ENCODE measurements at places on chromosomes 6 and 20.

GRCh38 chr6:129317931-129318820 is 391.8 kb downstream of the ARHGAP18 start:
- DNase-seq, result no peak

- DNase-seq, result no peak
Measured at GRCh38 chr20:20665606-20666332, 46.7 kb downstream of the RALGAPA2 start.

DNA sequence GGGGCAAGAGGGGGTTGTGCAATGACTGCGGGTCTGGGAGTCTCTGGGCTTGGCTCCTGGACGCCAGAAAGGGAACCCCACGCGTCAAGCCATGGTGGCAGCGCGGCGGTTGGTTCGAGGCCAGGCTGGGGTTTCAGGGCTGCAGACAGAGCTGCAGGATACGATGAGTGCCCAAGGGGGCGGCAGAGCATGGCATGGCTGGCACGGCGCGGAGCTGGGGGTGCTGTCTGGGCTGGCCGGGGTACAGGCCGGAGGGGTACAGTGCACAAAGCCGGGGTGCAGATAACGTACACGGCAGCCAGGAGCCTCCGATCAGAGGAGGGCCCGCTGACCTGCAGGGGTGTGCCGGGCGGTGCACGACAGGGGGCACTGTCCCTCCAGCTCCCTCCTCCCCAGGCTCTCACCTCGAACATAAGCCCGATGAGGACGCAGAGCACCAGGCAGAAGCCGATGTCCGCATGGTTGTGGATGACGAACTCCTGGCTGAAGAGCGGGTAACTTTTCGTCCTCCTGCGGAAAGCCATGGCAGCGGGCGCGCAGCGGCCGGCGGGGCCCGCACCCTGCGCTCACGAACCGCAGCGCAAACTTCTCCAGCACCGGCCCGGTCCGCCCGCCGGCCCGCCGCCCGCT is 353 bp downstream of the TRAM2 start:
- DNase-seq, result peak; percentile 84

- no peak for DNase-seq
Measured at GRCh38 chr20:31637660-31638059, at the start of gene COX4I2. COX4I2 (plus strand) TSS chr20:31637912; CDS start chr20:31639018, 1,106 bp downstream.

DNA sequence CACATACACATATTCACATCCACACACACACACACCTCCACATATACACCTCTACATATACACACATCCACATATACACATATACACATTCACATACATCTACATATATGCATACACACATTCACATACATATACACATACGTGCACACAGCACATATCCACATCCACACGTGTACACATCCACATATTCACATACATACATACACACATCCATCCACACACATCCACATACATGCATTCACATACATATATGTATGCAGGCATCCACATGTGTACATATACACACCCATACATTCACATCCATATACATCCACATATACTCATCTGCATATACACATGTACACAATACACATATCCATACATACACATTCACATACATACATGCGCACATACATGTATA is 25.6 kb upstream of the NKX2-2 start:
- DNase-seq, result no peak

GRCh38 chr6:48834706-48835105 is 628.3 kb downstream of the MMUT start:
- no peak for DNase-seq

GRCh38 chr6:134309983-134310605 is 7.8 kb downstream of the SGK1 start:
- DNase-seq, result no peak

- no peak for DNase-seq
Measured at GRCh38 chr20:14307956-14308355, 29.5 kb downstream of the FLRT3 start.

GRCh38 chr6:74069089-74069581 is 373.1 kb downstream of the CD109 start:
- DNase-seq, result no peak

DNA sequence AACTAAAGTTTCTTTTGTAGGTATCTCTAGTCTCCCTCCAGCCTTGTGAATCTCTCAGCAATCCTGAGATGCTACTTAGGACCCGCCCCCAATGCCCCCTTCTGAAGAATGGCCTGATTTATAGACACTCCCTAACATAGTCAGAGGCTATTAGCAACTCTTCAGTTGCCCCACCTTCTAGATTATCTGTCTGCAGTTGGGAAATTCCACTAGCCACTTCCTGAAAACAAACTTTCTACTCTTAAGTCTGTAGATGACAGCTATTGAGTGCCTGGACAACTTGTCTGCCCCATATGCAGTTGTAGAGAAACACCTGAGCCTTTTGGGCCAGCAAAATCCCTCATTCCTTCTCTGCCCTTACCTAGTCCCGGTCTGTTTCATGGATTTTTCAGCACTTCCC is 188.2 kb upstream of the PREP start:
- DNase-seq, result no peak

GRCh38 chr20:62980380-62980960 is 26.3 kb downstream of the BHLHE23 start:
- no peak for DNase-seq

- DNase-seq, result no peak
Measured at GRCh38 chr6:119108076-119108475, 29.6 kb upstream of the FAM184A start.

DNA sequence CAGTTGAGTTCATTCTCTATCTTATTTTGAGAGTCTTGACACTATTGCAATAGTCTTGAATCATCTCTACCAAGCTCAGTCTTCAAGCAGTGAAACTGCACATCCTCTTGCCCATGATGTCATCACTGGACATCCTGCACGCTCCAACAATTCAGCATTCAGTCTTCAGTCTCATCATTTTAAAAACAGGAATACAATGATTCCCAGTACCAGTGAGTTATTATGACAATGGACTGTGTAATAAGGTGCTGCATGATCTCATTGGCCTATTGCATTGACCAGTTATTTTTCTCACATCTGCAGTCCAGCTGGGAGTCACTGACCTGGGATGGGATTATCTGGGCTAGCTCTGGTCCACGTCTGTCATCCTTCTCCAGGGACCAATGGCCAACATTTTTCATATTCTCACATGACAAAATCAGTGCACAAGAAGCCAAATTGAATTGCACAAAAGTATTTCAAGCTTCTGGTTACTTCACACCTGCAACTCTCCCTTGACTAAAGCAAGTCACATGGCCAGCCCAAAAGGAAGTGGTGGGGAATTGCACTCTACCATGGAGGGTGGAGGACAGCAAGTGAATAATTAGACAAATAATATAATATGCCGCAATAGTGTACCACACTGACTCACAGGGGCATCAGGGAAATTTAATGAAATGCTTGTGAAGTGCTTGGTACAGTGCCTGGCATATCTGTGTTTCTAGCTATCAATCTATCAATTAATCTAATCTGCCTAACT is 6.4 kb upstream of the CST2 start:
- no peak for DNase-seq

DNA sequence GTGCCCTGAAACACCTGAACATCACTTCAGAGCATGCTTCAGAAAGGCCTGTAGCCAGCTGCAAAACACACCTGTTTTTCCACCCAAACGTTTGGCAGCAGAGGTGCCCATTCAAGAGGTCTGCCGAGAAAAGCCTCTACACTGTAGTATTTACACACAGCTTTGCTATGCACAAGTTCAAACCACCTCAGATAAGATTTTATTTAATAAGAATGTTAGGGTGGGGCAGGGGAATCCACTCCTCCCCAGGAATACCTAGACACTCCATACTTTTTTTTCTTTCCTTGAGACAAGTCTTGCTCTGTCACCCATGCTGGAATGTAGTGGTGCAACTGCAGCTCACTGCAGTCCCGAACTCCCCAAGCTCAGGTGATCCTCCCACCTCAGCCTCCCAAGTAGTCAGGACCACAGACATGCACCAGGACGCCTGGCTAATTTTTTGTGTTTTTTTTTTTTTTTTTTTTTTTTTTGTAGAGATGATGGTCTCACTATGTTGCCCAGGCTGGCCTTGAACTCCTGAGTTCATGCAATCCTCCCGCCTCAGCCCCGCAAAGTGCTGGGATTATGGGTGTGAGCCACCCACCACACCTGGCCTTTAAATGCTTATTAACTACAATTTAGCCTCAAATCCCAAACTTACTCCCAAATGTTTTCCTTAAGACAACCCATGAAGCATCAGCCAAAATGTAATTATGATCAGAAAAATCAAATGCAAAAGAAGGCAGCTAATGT is 9.7 kb downstream of the MRPL14 start:
- DNase-seq, result no peak

- DNase-seq, result no peak
Measured at GRCh38 chr20:61694682-61695081, 371.0 kb downstream of the TAF4 start.

GRCh38 chr20:11204926-11205768 is 531.3 kb upstream of the JAG1 start:
- DNase-seq, result peak; percentile 71

DNA sequence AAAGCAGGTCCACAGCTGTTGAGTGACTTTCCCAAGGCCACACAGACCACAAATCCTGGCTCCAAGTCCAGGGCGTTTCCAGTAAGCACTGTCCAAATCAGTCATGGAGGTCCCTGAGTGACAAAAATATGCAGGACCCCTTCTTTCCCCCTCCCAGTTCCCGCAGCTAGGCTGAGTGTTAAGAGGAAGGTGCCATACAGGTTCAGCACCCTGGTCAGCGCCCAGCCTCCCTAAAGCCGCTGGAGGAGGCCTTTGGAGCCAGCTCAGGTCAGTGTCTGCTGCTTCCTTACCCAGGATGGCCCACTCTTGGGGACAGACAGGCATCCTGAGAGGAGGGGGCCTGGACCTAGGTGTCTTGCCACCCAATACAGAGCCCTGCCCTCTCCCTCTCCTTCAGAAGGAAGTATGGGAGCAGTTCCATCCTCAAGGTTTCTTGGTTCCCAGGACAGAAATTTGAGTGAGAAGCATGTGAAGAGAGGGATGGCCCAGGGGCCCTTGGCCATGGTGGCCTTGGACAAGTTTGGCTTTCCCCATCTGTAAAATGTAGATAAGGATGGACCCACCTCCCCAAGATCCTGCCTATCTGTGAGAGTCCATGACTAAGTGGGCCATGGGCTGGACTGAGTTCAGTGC is 13.2 kb downstream of the TMEM74B start:
- DNase-seq, result peak; percentile 42

- no peak for DNase-seq
Measured at GRCh38 chr6:91140449-91140848, 553.6 kb upstream of the MAP3K7 start.

DNA sequence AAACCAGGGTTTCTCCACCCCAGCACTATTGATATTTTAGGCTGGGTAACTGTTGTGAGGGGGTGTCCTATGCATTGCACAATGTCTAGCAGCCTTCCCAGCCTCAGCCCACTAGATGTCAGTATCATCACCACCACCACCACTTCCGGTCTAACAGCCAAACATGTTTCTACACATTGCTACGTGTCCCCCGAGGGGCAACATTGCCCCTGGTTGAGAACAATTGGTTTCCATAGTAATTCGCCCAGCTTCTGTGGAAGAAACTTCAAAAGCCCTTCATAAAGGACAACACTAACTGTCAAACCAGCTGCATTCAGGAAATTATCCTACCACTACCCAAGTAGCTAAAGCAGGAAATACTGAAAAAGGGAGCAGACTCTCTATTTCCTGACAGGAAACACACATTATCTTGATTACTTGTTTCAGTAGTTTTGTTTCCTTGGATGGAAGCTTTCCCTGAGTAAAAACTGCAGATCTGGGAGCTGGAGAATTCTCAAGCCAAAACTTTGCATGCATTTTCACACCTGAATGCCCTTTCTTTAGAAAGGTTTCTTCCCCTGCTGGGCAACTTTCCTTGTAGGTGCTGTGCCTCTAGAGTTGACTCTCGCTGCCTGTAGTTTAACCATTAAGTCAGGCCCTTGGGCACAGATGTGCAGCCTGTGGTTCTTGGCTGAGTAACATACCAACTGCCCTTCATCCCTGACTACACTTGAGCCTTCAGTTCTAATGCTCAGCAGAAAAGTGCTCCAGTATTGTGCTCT is 23.6 kb downstream of the PKHD1 start:
- peak; percentile 61 for DNase-seq

GRCh38 chr6:157120534-157121232 is 202.6 kb downstream of the TMEM242 start:
- no peak for DNase-seq

DNA sequence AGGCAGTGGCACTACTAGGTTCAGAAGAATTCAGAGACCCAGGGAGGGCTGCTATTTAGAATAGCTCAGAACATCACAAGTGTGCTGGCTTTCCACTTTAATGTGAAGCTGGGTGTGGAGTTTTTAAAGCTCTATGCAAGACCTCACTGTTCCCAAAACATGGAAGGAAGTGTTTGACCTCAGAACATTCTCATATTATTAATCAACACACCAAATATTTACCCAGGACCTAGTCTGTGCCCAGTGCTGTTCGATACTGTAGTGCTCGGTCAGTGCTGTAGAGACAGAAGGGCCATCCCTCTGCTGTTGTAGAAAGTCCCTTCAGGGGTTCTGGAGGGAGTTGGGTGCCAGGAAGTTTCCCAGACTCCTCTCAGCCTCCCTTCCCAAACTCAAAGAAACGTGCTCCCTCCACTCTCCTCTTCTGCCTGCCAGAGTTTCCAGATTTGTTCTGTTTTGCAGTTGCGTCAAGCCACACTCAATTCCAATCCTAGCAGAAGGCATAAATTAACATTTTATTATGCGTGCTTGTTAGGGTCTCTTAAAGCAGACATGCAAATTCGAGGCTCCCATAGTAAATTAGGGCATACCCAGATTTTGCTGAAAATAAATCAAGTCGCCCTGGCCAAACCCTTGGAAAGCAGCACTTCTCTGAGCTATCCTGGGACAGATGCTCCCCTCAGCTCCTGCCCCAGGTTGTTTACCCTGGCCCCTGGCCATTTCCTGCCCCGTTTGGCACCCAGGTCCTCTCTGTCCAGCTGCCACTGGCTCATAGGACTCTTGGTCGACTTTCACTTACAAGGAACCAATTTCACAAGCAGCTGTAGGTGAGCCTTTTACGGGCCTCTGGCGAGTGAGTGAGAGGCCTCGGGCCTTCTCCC is 248.6 kb downstream of the HIVEP2 start:
- no peak for DNase-seq

- DNase-seq, result no peak
Measured at GRCh38 chr6:5378331-5378730, 117.0 kb downstream of the FARS2 start.

GRCh38 chr20:1440024-1440423 is 26.6 kb downstream of the NSFL1C start:
- peak; percentile 61 for DNase-seq

- DNase-seq, result peak; percentile 29
Measured at GRCh38 chr20:60262967-60263603, 304.9 kb downstream of the CDH26 start.

GRCh38 chr6:48213076-48213788 is 102.2 kb upstream of the PTCHD4 start:
- peak; percentile 70 for DNase-seq
